CD4-positive, alpha-beta T cell (primary cell): ENCODE measurements at places on chromosomes 13 and 19.
A peak's percentile ranks its signal among the peaks of the same experiment; 100 is the strongest.

GRCh38 chr13:59088716-59089115 is 1075.0 kb downstream of the DIAPH3 start:
- no peak for DNase-seq
- no peaks in the 10 kb centered on the region for H3K27me3 ChIP-seq
- H3K4me3 ChIP-seq = no peak overlapping the region
- no peak overlapping the region for H3K27ac ChIP-seq

GRCh38 chr13:89832827-89833226 is 1514.7 kb upstream of the MIR17HG start:
- H3K4me1 ChIP-seq = no peaks in the 10 kb centered on the region
- no peaks in the 10 kb centered on the region for H3K27me3 ChIP-seq
- DNase-seq = no peak
- no peak overlapping the region for H3K4me3 ChIP-seq

DNA sequence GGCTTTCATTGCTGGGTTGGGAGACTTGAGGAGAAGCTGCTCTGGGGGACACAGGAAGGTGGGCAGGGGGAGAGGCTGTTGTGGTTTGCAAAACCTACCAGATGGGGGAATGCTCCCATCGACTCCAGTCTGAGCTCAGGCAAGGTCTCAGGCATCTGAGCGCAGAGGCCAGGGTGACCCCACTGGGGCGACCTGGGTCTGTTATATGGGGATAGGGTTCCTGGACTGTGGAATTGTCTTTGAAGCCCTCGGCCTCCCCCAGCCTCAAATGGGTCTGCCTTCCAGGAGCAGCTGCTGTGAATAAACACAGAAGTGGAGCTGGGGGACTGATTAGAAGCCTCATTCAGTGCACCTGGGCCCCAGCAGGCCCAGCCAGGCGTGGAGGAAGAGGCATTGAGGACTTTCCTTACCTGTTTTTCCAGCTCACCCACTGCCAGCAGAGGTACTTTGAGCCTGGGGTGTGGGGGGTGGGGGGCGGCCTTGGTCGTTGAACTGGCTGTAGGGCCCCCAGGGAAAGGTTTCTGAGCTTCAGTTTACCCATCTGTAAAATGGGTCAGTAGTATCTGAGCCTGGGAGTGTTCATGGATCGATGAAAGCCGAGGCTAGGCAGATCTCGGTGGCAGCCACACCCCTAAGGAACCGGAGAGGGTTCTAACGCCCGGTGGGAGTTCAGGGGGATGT is 1.4 kb downstream of the CERS4 start:
- peaks cover 48% of the 10 kb centered on the region for H3K4me1 ChIP-seq
- DNase-seq = no peak
- peaks cover 10% of the 10 kb centered on the region for H3K36me3 ChIP-seq
- H3K27ac ChIP-seq = no peak overlapping the region

- no peaks in the 10 kb centered on the region for H3K27me3 ChIP-seq
- no peak overlapping the region for H3K27ac ChIP-seq
- peaks cover under 1% of the 10 kb centered on the region for H3K4me1 ChIP-seq
- H3K4me3 ChIP-seq = no peak overlapping the region
These were observed 48.1 kb upstream of the SERPINE3 start for GRCh38 chr13:51291341-51291740.

GRCh38 chr19:44839276-44839675 is 6.8 kb upstream of the NECTIN2 start:
- no peak for DNase-seq
- H3K36me3 ChIP-seq = no peaks in the 10 kb centered on the region
- no peak overlapping the region for H3K4me3 ChIP-seq
- no peak overlapping the region for H3K27ac ChIP-seq

DNA sequence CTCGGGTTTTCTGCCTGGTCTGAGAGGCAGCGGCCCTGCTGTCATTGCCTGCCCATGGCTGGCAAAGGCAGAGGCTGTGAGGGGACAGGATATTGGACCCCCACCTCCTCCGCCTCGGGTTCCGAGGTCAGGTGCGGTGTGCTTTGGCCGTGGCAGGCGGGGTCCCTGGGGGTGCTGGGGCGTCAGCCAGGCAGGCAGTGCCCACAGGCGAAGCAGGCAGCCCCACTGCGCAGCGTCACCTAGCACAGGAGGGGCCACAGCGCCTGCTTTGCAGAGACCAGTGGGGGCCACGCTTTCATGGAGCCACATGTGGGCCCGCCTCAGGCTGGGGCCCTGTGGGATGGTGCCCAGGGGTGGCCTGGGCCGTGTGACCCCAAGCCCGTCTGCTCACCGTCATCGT is 96.0 kb downstream of the KDM4B start:
- DNase-seq = no peak
- no peak overlapping the region for H3K27ac ChIP-seq
- H3K27me3 ChIP-seq = no peaks in the 10 kb centered on the region
- H3K4me3 ChIP-seq = no peak overlapping the region
- H3K4me1 ChIP-seq = no peaks in the 10 kb centered on the region
- peaks cover 31% of the 10 kb centered on the region for H3K36me3 ChIP-seq

GRCh38 chr13:113902481-113902880 is 38.6 kb upstream of the GAS6 start:
- H3K27me3 ChIP-seq = peaks cover under 1% of the 10 kb centered on the region
- no peaks in the 10 kb centered on the region for H3K4me1 ChIP-seq
- DNase-seq = no peak

GRCh38 chr19:41932720-41933332 is 4.6 kb upstream of the ERFL start:
- no peaks in the 10 kb centered on the region for H3K27me3 ChIP-seq
- no peak for DNase-seq

DNA sequence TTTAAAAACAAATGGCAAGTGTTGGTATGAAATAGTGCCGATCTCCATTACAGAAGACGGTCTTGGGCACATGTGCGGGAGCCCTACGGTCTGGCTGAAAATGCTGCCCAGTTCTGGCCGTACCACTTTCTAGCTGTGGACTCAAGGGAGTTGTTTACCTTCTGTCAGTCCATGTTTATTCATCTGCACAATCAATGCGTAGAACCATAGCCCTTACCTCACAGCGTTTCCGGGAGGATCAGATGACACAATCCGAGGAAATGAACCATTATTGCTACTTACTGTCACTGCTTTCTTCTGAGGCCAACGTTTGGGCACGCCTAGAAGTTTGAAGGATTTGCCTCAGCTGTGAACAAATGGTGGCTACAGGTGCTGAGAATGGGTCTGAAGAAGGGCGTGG is 31.2 kb downstream of the GADD45B start:
- DNase-seq = peak; percentile 12
- peaks cover 32% of the 10 kb centered on the region for H3K4me1 ChIP-seq
- H3K36me3 ChIP-seq = no peaks in the 10 kb centered on the region

DNA sequence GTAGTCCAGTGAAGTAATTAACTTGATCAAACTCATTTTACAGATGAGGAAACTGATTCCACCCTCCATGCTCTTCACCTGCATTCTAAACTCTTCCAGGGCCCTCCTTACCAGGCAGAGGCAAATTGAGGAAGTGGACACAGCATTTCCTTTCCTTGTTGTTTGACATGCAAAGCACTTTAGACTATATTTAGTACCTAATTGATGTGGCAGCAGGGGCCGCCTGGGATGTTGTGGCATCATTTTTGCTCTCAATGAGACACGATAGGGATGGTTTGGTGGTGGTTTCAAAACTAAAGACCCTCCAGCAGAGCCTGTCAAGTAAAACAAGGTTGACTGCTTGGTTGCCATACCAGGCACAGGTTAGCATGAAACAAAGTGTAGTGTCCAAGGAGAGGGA is 7.9 kb downstream of the SIPA1L3 start:
- no peak for DNase-seq
- H3K27me3 ChIP-seq = no peaks in the 10 kb centered on the region
- no peak overlapping the region for H3K4me3 ChIP-seq
- H3K27ac ChIP-seq = no peak overlapping the region

GRCh38 chr13:113169277-113170272 is 11.1 kb downstream of the PROZ start:
- no peak overlapping the region for H3K4me3 ChIP-seq
- H3K27me3 ChIP-seq = no peaks in the 10 kb centered on the region
- H3K36me3 ChIP-seq = peaks cover 28% of the 10 kb centered on the region
- no peak for DNase-seq
- peaks cover 26% of the 10 kb centered on the region for H3K4me1 ChIP-seq
- H3K27ac ChIP-seq = no peak overlapping the region

DNA sequence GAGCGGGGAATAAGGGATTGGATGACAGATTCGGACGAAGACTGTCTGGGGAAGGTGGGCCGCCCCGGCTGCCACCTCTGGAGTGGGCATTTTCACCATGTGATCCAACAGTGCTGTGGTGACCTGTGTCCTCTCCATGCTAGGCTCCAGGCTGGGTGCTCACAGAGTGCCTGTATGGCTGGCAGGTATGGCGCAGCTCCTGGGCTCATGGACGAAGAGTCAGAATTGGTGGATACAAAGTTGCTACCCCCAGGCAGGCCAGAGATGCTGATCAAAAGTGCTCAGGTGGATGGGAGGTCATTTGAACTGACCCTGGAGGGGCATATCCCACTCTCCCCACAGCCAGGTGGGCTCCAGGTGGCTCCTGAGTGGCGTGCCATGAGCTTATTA is 111.3 kb upstream of the UQCRFS1 start:
- no peaks in the 10 kb centered on the region for H3K4me1 ChIP-seq
- no peaks in the 10 kb centered on the region for H3K36me3 ChIP-seq
- no peaks in the 10 kb centered on the region for H3K27me3 ChIP-seq
- H3K4me3 ChIP-seq = no peak overlapping the region
- DNase-seq = no peak

DNA sequence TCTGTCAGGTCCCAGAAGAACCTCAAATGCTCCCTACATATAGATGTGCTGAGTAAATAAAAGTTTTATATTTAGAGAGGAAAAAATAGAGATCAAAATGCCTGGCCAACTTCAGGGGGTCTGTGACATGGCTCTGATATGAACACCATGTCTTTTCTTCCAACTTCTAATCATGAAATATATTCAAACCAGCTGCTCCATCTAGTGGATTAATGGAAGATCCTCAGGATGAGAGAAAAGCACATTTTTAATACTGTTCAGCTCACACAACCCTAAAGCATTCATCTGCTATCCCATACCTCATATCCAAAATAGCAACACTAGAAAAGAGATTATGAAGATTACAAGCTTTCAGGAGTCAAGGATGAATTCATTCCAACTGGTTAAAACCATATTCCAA is 56.0 kb upstream of the DOCK9 start:
- peaks cover 4% of the 10 kb centered on the region for H3K4me1 ChIP-seq
- H3K4me3 ChIP-seq = no peak overlapping the region
- H3K27ac ChIP-seq = no peak overlapping the region
- H3K27me3 ChIP-seq = no peaks in the 10 kb centered on the region

GRCh38 chr13:76683168-76683567 is 203.0 kb downstream of the KCTD12 start:
- H3K4me1 ChIP-seq = no peaks in the 10 kb centered on the region
- no peak for DNase-seq
- H3K27me3 ChIP-seq = no peaks in the 10 kb centered on the region
- no peak overlapping the region for H3K27ac ChIP-seq

DNA sequence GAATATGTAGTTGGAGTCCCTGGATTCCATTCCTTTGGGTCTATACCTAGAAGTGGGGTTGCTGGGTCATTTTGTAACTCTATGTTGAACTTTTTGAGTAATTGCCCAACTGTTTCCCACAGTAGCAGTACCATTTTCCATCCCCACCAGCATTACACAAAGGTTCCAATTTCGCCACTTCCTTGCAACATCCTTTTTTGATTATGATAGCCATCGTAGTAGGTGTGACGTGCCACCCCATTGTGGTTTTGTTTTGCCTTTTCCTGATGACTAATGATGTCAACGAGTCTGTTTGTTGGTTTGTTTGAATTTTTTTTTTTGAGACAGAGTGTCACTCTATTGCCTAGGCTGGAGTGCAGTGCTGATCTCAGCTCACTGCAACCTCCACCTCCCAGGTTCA is 3.3 kb upstream of the PEX11G start:
- no peaks in the 10 kb centered on the region for H3K27me3 ChIP-seq
- no peak overlapping the region for H3K4me3 ChIP-seq
- H3K4me1 ChIP-seq = peaks cover 15% of the 10 kb centered on the region

DNA sequence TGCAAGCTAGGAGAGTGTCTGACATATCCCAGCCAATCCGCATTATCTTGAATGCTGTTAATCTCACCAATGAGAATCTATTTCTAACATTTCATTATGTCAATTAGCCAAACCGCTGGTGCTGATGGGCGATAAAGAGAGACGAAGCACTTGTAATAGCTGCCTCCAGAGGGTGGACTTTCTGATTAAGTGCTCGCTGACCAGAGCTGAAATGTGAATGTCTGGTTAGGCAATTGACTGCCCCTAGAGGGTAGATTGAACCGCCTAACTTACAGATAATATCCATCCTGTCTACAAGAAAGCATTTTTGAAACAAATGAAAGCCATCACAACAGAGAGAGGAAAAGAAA is 552 bp upstream of the GRWD1 start:
- peaks cover 19% of the 10 kb centered on the region for H3K36me3 ChIP-seq
- no peak for DNase-seq
- peaks cover 31% of the 10 kb centered on the region for H3K4me1 ChIP-seq
- no peak overlapping the region for H3K27ac ChIP-seq

DNA sequence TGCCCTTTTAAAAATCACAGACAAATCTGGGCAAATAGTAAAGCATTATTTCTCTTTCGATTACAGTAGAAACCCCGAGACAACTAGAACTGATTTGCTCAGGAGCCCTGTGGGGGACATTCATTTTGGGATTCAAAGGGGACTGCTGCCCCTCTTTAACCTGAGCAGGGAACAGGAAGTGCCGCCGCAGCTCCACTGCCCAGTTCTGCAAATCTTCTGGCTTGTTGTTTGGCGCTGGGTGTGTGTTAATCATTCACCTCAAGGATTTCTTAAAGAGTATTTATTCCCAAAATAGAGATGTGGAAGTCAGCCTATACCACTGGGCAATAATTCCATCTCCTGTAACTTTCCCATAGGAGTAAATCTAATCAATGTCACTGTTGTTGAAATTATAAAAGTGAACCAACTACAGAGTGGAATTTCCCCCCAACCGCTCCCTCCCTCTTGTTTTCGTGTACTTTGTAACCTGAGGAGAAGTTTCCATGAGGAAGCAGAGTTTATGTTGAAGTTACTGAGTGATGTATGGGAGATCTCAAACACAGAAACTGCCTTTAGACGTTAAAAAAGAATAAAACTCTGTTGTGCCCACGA is 515.8 kb downstream of the KLF12 start:
- DNase-seq = no peak
- H3K36me3 ChIP-seq = no peaks in the 10 kb centered on the region
- no peaks in the 10 kb centered on the region for H3K27me3 ChIP-seq

DNA sequence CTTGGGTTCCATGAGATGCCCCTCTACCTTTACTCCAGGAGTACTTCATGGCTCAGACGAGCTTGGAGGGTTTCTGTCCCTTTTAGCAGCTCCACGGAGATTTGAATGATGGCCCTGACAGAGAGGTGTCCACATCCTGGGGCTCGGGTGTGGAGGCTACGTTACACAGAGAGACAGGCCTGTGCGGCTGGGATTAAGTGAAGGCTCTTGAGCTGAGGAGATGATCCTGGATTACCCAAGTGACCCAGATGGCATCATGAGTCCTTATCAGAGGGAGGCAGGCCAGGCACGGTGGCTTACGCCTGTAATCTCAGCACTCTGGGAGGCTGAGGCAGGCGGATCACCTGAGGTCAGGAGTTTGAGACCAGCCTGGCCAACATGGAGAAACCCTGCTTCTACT is 12.4 kb downstream of the DPP9 start:
- H3K27ac ChIP-seq = no peak overlapping the region
- no peak for DNase-seq
- peaks cover 7% of the 10 kb centered on the region for H3K4me1 ChIP-seq
- H3K4me3 ChIP-seq = no peak overlapping the region
- H3K36me3 ChIP-seq = peaks cover 56% of the 10 kb centered on the region

GRCh38 chr13:73776151-73776785 is 357.9 kb downstream of the KLF12 start:
- no peak overlapping the region for H3K27ac ChIP-seq
- no peak for DNase-seq
- H3K4me1 ChIP-seq = peaks cover 13% of the 10 kb centered on the region
